ENCODE measurements at places on chromosomes 5 and 9.

DNA sequence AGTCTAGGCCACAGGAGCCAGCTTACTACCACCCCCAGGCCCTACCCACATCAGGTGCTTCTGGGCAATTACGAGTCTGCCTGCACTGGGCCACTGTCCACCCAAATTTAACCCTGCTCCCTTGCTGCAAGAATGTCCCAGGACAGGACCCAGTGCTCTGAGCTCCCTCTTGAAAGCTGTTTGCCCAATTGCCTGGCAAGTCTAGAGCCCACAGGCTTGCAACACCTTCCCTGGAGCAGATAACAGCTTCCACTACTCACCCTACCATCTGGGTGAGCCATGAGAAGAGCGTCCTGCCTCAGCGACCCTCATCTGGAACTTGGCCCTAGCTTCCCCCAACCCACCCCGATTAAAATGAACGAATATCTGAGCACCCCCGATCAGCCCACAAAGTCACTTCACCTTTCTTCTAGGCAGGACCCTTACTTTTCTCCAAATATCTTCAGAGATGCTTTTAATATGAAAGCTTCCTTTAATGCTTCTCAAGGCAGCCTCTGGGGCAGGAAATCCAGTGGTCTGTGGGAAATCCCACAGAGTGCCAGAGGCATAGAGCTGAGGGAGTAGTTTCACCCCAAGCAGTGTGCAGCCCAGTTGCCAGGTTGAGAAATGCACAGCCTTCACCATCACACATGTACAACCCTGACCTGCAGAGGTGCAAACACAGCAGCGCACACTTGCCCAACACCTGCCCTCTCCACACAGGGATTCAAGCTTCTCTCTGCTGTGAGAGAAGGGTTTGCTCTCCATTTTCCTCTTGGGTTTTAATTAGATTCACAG lies 10.6 kb downstream of the ACSL6 start:
- no peak for DNase-seq

GRCh38 chr5:167903243-167903642 lies 388.2 kb upstream of the WWC1 start:
- DNase-seq = no peak

GRCh38 chr5:112697833-112698232 lies 39.9 kb upstream of the APC start:
- no peak for DNase-seq

DNA sequence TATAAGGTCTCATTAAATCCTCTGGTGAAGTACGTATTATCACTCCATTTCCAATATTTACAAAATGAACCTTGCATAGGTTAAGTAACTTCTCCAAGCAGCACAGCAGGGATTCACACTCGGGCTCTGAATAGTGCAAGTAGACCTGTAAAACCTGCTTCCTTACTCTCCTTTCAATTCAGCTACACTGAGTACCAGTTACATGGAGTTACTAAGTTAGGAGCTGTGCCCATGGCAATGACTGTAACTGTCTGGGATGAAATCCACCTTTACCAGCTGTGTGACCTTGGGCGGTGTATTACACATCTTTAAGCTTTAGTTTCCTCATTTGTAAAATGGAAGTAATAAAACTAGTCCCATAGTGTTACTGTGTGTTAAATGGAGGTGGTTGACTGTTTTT lies 15.9 kb upstream of the MOB3B start:
- DNase-seq = no peak

DNA sequence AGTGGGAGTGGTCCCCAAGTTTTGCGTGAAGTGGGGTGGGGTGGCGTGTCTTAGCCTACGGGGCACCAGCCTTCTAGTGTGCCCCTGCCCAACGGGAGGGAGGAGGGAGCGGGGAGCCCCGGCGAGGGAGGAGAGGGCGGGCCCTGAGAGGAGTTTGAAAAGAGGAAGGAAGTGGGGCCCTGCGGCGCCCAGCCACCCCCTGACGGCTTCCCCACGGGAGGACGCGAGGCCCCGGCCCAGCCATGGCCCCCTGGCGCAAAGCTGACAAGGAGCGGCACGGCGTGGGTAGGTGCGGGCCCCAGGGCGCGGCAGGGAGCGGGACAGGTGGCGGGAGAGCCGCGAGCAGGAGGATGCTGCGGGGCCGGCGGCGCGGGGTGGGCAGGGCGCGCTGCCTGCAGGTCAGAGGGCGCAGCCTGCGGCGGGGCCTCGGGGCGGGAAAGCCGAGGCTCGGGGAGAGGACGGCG lies at the start of gene DOCK2:
Gene DOCK2, plus strand, starts transcription at position 191 of the 464 bp plus-strand sequence. Its CDS starts 52 bp downstream, at position 243.
- DNase-seq = no peak

- DNase-seq = no peak
Observed at GRCh38 chr9:76628155-76628554, 136.1 kb upstream of the PCA3 start.

DNA sequence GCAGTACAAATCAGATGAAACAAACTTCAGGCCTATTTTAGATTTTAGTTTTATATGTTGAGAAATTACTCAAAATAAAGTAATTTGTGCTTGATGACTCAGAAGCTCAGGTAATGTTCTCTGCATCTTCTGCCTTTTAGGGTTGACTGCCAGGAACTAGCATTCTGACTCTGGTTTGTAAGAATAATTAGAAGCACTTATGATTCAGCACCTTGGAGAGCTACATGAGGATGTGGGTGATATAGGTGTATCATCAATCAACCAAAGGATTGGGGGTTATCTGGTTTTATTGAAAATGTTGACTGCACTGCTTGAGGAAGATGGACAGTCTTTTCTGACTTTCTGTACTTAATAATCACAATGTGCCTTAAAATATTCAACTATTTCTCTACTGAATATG lies 118.7 kb upstream of the SGCD start:
- DNase-seq = no peak

- peak; percentile 39 for DNase-seq
Observed at GRCh38 chr5:177453852-177454396, 7.3 kb downstream of the PRR7 start.

DNA sequence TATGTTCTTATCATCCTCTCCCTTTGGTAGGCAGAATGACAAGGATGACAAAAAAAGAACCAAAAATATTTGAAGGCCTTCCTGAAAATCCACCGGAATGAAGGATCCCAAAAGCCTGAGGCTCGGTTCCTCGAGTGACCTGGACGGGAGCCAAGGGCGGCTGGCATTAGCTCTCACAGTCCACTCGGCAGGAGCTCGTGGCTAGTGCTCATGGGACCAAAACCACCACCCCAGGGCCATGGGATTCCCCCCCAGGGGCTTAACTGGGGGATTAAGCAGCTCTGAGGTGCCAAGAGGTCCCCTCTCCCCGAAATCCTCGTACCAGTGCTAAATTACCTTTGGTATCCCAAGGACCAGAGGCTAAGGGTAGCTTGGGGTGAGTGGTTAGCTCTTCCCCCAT lies 586 bp upstream of the PDZD2 start:
- DNase-seq = no peak

- DNase-seq = no peak
Observed at GRCh38 chr9:135830496-135830895, 76.8 kb downstream of the CAMSAP1 start.

GRCh38 chr9:6512085-6512657 lies 99.2 kb downstream of the UHRF2 start:
- DNase-seq = no peak

GRCh38 chr5:80026841-80027240 lies 8.3 kb upstream of the THBS4 start:
- no peak for DNase-seq

DNA sequence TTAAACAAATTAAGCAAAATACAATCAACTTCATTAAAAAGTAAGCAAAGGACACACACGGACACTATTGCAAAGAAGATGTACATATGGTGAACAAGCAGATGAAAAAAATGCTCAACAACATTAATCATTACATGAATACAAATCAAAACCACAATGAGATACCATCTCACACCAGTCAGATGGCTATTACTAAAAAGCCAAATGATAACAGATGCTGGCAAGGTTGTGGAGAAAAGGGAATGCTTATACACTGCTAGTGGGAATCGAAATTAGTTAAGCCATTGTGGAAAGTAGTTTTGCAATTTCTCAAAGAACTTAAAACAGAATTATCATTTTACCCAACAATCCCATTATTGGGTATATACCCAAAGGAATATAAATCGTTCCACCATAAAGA lies 636.2 kb upstream of the ST8SIA4 start:
- no peak for DNase-seq

DNA sequence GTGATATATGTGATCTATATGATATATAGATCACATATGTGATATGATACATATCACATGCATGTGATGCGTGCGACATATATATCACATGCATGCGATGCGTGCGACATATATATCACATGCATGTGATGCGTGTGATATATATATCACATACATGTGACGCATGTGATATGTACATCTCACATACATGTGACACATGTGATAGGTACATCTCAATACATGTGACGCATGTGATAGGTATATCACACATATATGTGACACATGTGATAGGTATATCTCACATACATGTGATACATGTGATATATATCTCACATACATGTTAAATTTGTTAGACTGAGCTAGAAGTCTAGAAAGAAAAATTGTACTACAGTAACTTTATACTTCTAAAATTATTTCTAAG lies 1095.9 kb downstream of the EFNA5 start:
- no peak for DNase-seq

DNA sequence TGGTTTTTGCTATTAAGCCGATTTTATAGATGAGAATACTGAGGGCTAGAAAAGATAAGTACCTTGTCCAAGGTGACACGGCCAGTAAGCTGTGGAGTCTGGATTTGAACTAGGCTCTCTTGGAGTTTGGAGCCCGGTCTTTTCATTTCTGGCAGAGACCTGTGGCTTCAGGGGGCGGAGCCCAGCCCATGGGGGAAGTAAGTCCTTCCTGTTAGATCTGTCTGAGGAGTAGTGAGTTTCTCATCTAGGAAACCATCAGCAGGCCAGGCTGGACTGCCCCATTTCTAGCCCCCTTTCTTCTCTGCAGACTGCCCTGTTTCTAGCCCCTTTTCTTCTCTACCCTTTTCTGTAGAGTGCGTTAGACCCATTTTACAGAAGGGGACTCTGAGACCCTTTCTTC lies 521 bp upstream of the PTGS1 start:
- no peak for DNase-seq

DNA sequence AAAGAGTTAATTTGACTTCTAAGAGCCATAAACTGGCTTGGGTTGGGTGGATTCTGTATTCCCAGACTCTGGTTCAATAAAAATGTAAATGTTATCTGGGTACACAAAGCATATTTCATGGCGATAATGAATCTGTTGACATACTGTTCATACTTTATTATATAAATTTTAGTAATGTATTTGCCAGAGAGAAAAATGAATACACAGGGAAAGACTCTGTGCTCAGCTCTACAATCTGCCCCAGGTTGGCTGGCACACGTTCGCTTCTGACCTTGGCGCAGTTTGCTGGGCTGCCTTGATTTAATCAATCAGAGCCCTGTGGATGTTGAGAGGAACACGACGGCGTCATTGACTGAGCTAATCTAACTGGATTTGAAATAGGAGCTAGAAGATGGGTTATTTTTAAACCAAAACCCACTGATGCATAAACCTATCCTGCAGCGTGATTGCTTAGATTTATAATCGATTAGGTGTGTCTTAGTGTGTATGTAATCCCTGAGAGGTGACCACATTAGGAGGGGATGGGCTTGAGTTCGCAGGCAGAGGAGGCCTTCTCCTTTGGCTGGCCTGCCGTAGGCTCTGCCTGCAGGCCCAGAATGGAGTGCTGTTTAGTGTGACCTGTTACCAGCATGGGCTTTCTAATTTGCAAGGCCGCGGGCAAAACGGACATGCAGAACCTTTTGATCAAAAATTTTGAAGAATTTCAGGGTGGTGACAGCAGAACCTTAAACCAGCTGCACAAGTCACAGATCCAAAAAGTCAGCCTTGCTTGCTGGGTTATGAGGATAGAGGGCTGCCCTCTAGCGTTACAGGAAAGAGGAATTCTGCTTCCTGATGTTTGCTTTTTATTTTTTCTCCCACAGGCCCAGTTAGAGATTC lies 3.9 kb upstream of the ADCY2 start:
- no peak for DNase-seq

DNA sequence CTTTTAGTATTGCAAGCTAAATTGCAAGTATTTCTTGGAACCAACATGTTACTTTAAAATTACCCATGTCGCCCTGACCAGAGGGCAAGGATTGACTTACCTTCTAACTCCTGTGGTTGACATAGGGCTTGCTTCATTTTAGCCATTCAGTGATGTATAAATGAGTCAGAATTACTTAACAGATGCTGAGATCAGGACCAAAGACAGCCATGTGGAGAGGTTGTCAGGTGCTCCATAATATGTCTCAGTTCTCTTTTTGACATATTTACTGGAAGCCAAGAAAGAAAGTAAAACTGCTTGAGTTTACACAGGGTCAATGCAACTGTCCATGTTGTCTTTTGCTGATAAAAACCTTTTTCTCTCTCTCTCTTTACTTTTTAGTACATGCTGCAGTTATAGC lies 33.2 kb downstream of the F2RL2 start:
- DNase-seq = no peak

DNA sequence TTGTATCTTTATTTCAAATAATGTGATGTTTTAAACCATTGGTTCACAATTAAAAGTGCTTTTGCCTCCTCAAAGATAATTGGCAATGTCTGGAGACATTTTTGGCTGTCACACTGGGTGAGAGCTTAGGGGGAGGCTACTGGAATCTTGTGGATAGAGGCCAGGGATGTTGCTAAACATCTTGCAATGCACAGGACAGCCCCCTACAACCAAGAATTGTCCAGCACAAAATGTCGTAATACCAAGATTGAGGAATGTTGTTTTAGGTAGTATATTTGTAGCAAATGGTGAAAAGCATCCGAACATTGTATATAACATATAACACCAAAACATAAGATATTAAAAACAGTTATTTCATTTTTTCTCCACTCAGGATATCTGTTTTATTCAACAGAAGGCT lies 99.8 kb downstream of the SLC44A1 start:
- DNase-seq = no peak

- DNase-seq = no peak
Observed at GRCh38 chr5:78640662-78641474, 7.7 kb downstream of the LHFPL2 start.

DNA sequence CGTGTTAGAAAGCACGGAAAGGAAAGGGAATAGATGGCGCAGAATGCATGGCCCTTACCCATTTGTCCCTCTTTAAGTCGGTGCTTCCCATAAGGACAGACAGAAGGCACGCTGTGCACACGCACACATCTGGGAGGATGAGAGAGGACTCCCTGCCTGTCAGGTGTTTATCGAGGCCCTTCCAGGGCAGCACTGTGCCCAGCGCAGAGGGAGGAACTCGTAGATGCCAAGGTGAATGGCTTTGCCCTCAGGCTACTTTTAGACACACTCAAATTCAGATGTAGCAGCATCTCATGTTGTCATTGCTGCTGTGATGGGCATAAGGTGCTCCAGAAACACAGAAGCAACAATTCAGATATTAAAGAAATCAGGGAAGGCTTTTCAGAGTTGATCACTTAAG lies 70.2 kb upstream of the CTSL start:
- DNase-seq = no peak

DNA sequence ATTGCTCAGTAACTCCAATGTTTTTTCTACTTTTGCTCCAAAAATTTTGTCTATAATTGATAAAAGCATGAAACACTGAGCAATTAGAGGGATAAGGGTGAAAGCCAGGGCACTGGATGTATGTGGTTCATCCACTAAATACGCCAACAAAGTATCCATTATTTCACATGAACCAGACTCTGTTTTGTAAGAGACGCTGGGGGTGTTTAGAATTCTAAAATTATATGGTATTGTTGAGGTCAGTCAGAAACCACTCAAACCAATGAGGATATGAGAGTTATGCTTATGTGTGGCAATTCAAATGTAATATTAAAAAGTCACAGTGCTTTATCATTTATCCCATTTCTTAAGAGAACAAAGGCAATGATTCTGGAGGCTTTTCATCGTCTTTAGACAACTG lies 220.2 kb downstream of the EFNA5 start:
- DNase-seq = no peak
